ENCODE measurements at places on chromosomes 3 and 15. TPM values are rescaled to one million over a fixed set of nuclear protein-coding genes. Genes with fewer than 3 reads are reported as not detected.

The GRK7 gene
- not detected for total RNA-seq

- no peak for DNase-seq
Measured at GRCh38 chr15:100942656-100943425, 23.7 kb downstream of the LRRK1 start.

GRCh38 chr15:51856714-51857380 lies 27.4 kb downstream of the TMOD3 start:
- no peak for DNase-seq

DNA sequence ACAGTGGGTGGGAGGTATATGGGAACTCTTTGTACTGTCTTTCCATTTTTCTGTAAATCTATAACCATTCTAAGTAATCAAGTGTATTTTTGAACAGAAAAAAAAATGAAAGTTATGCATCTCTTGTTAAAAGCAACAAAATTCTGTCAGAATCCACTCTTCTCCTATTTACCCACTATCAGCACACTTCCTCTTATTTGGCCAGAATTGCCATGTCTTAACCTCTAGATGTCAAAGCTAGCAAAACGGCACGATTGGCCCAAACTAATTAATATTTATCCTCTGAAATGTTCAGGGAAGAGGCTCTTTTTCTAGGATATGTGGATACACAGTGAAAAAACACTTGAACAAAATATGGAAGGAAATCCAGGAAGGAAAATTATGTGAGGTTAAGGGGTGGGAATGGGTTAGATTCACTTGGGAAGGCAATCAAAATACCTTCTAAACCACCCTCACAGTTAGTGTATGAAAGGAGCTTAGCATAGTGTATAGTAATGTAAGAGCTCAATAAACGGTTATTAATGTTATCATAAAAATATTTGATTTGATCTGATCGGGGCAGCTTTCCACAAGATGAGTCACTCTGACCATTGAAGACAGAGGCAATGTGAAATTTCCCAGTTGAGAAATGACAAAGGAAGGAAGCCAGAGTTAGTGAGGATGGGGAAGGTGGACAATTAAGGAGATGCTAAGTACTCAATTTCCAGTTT lies 20.1 kb upstream of the TGFBR2 start:
- no peak for DNase-seq

DNA sequence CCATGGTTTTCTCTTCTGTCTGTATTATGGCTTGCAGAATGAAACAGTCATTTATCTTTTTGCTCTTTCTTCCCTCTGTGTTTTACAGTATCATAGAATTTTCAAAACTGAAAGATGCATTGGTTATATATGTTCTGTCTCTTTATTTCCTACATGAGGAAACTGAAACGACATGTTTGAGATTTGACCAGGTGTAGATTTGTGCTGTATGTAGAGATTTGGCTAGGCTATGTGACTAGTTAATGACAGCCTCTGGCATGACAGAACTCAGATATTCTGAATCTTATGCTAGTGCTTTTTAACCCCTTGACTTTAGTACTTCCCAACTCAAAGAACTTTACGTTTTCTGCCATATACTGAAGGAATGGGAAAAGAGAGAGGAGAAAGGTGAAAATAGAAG lies 151.0 kb downstream of the TCF12 start:
- DNase-seq, result no peak

DNA sequence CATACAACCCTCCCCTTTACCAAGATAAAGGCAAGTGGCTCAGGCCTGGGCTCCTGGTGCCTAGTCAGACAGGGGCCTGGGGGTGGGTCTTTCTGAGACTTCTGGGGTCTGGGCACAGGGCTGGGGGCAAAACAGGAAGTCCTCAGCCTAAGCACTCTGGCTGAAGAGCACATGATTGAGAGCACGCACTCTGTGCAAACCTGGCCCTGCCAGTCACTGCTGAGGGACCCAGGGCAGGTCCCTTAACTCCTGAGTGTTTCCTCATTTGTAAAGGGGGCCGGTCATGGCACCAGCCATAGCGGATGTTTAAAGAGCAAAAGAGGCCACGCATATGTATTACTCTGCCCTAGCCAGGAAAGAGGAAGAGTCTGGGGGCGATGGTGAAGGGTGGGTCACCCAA lies 16.0 kb downstream of the TKT start:
- no peak for DNase-seq

The HRG gene
- not detected for total RNA-seq

- no peak for DNase-seq
Measured at GRCh38 chr3:64666171-64666588, 21.6 kb downstream of the ADAMTS9 start.

The FMN1 gene
- total RNA-seq, result 5.3 TPM

DNA sequence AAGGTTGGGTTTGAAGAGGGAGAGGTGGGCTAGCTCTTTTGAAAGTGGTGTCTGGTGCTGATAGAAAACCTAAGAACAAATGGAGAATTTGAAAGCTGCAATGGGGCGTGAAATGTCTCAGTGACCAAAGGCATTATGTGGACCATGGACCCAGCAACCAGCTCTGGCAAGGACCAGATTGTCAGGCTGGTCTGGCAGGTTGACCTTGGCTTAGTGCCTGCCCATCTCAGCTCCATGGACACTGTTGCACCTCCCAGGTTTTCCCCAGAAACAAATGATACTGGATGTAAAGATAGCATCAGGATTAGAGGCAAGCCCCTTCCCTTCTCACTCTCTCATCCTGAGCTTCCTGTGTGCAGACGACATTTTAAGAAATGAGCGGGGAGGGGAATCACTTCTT lies 302.9 kb upstream of the LRRFIP2 start:
- no peak for DNase-seq
